ENCODE measurements at places on chromosomes 7 and 10.

GRCh38 chr7:98930464-98930863 is 52.1 kb downstream of the TRRAP start:
- no peak for DNase-seq

DNA sequence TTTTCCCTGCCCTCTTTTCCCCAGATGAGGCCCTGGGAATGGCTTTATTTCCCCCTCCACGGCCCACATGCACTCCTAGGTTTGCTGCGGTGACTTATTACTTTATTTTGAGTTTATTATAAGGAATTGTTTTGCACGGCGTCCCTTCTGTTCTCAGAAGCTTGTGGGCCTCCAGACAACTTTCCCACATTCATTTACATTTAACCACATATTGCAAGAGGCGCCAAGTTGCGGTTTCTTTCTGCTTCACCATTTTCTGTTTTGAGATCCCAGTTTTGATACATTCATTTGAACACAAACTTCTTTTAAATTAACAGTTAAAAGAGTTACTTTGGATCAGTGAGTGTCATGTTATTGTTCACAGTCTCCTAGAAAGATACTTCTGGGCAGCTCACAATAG is 532.5 kb upstream of the MGMT start:
- DNase-seq: no peak

DNA sequence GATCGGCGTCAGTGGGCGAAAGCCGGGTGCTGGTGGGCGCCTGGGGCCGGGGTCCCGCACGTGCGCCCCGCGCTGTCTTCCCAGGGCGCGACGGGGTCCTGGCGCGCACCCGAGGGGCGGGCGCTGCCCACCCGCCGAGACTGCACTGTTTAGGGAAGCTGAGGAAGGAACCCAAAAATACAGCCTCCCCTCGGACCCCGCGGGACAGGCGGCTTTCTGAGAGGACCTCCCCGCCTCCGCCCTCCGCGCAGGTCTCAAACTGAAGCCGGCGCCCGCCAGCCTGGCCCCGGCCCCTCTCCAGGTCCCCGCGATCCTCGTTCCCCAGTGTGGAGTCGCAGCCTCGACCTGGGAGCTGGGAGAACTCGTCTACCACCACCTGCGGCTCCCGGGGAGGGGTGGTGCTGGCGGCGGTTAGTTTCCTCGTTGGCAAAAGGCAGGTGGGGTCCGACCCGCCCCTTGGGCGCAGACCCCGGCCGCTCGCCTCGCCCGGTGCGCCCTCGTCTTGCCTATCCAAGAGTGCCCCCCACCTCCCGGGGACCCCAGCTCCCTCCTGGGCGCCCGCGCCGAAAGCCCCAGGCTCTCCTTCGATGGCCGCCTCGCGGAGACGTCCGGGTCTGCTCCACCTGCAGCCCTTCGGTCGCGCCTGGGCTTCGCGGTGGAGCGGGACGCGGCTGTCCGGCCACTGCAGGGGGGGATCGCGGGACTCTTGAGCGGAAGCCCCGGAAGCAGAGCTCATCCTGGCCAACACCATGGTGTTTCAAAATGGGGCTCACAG is 1.1 kb downstream of the EGFR start:
- no peak for DNase-seq

- no peak for DNase-seq
These were observed 67.0 kb upstream of the ZMIZ2 start for GRCh38 chr7:44681645-44682044.

DNA sequence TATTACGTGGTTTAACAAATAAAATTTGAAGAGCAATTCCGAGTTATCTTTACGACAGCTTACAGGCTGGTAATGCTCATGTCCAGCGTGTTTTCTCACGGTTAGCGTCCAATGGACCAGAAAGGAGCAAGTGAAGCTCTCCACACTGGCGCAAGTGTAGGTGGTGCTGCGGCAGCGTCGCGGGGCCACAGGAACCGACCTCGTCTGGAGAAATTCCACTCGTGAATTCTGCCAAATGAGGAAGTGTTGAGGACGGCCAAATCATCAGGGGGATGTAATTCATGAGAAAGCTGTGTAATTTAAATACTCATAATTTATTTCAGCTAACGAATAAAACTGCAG is 350 bp upstream of the ZNF37A start:
- no peak for DNase-seq

GRCh38 chr7:132750530-132751217 is 174.4 kb upstream of the PLXNA4 start:
- no peak for DNase-seq

GRCh38 chr10:57664815-57665214 is 602.9 kb downstream of the IPMK start:
- no peak for DNase-seq

DNA sequence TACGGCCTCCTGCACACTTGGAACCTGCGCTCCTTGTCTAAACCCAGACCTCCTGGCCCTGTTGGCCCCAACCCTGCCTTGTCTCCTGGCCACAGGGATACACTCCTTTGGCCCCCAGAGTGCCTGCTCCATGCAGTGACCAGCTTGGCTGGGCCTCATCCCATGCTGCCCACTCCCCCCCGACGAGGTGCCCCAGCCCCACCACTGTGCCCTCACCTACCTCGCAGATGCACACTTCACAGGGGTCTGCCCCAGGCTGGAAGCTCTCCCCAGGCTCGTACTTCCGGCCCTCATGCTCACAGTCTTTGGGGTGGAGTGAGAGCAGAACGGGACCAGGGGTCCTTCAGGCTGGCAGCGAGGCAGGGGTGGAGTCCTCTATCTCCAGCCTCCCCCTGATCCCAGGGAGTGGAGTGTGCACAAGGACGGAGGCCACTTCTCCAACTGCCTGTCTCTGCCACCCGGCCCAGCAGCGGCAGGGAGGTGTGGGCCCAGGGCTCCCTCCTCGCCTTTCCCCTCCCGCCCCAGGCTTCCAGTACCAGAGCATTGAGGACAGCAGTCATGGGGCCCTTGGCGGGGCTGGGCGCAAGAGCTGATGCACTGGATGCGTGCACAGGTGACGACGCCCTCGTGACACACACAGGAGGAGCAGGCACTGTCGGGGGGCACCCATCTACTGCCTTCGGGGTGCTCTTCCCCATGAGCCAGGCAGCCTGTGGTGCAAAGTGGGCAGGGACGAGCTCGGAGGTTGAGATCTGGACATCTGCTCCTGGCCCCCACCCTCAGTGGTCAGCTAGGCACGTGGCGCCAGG is 22.1 kb downstream of the ATP6V1F start:
- DNase-seq: no peak

DNA sequence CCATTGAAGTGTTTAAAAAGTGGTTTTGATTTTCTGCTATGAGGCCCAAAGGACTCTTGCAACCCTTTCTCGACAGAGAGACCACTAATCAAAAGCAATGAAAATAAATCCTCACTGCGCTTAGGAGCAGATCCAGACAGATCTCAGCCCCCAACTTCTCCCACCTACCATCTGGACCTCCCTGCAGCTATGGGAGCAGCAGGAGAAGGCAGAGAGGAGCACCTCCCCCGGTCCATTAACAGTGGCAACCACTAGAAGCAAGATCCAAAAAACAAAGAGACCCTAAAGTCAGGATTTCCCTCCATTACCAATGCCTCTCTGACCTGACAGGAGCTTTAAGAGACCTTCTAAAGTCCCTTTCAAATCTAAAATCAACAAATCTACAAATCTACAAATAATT is 99.0 kb upstream of the LSM8 start:
- DNase-seq: no peak

DNA sequence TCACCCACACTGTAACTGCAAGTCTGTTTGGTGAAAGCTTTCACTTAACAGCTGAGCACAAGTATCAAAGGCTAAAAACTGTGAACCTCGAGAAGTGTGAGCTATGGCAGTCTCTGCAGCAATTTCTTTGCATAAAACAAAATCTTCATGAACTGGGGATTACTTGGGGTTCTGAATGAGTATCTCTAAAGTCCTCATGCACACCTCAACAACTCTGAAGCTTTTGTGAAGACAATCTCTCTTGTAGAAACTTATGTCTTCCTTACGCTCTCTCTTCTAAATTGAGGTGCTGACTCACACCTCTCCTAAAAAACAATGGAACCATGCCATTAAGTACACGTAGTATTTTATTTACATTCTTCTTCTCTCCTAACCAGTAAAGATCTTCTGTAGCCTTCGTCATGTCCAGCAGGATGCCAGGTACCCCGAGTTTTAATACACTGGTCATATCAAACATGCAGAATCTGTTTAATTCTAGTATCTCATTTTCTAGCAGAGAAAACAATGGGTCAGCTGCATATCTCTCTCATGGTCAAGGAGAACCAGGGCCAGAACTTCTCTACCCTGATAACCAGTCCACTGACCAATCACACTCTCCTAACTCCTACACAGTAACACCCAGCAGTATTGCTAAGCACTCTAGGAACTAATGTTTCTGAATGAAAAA is 76.9 kb downstream of the UBE2H start:
- DNase-seq: no peak

- no peak for DNase-seq
These were observed 70.3 kb downstream of the LANCL2 start for GRCh38 chr7:55435466-55435865.

DNA sequence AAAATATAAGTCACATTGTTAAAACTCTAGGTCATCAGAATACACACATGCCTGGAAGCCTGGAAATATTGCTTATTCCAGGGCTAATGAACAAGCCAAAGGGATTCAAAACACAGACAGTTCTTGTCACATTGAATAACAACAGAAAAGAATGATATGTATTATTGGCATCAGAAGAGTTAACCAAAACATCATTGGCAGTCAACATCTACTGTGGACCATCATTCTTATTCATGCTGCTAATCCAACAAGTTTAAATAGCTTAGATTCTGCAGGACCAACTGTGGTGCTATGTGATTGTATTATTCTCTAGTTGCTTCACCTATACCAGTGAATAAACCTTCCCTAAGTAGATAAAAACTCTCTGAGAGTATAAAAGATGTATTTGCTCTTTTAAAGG is 198.3 kb downstream of the NEBL start:
- no peak for DNase-seq

GRCh38 chr7:33685981-33686683 is 219.2 kb upstream of the BMPER start:
- no peak for DNase-seq

DNA sequence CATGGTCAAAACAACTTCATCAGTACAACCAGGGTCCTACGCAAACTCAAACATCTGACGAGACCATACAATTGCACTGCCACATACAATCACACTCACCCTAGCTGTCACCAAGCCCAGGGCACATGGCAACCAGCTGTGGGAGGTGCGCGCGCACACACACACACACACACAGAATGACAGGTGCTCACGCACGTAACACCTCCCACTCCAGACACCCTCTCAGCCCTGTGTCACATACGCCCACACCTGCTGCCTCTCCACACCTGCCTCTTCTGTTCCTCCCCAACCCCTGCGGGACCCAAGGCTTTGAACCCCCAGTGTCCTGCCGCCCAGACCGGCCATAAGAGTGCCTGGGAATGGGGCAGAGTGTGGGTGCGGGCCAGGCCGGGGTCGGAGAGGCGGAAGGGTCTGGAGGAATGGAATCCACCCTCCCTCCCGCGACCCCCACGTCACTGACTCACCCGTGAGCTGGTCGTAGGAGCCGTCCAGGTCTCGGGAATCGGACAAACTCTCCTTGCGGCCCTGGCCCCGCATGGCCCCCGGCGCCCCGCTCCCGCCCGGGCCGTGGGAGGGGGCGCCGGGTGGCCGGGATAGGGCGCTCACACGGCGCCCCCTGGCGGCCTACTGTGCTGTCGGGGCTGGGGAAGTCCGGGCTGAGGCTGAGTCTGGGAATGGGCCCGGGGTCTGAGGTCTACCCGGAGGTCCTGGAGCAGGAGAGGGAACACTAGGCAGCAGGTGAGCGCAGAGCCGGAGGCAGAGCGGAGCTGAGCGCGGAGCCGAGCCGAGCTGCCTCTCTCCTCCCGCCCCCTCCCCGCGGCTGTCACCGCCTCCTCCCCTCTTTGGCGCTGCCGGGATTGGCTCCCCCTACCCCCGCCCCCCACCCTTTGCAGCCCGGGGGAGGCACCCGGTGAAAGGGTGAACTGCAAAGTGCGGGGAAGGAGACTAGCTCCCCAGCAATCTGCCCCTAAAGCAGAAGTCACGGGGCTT is at the start of gene KCNIP2:
KCNIP2 (minus strand) TSS at position 769 of the 990 bp plus-strand sequence; CDS start at position 537, 232 bp downstream.
- DNase-seq: peak; percentile 46

DNA sequence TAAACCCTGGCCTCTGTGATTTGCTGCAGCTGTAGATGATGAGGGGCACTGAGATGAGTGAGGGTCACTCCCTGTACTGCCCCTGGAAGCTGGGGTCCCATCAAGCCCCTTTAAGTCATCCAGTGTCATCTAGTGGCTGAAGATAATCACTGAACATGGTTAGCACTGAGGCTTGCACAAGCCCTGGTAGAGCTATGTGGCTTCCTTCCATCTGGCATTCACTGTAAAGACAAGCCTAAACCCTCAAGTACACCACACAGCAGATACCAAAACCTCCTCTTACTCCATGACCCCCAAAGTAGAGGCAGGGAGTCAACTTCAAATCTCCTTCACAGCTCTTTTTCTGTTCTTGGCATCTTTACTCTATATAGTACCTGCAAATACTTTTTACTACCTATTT is 72.7 kb upstream of the MRLN start:
- no peak for DNase-seq

GRCh38 chr7:143974459-143974858 is 19.8 kb downstream of the OR2F1 start:
- no peak for DNase-seq

DNA sequence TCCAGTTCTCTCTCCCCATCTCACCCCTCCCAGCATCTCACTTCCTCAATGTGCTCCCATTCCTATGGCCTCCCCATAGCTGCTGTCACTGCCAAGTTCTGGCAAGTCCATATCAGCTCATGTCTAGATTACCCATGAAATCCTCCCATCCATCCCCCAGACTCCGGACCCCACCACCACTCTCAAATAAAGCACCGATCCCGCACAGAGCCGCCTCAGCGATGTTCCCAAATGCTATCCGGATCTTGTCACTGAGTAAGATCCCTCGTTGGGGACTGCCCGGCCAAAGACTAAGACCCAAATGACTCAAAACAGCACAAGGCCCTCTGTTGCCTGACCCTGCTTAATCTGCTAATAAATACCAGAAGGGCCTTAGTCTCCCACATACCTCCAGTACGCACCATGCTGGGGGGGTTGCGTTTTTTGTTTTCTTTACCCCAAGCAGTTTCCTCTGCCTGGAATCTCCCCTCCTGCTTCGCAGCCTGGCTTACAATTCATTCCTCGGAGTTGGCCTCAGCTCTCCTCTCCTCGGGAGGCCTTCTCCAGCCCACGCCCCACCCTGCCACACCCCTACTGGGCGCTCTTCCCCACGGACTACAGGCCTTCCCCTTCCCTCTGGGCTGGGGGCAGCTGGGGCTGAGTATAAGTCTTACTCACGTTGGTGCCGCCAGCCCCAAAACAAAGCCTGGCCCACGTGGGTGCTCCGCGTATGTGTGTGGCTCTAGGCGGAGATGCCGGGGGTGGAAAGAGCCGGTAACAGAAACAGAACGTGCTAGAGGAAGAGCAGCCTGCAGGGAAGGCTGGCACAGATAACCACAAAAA is 1.8 kb upstream of the DUSP5 start:
- peak; percentile 49 for DNase-seq
